ENCODE measurements at places on chromosomes 4 and X. TPM values are rescaled to one million over a fixed set of nuclear protein-coding genes. Genes with fewer than 3 reads are reported as not detected.

DNA sequence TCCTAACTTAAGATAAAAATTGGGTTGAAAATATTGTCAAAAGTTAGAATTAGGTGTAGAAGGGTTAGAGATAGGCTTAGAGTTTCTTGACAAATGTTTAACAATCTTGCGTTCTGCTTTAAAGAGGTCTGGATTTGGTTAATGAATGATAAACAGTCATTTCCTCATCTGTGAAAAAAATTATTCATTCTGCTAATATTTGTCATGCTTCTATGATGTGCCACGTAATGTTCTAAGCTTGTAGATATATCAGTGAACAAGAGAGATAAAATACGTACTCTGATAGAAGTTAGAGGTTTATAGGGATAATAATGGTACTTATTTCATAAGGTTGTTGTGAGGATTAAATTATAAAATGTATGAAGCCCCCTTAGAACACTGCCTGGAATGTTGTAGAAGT is 443.0 kb upstream of the GALNT7 start:
- DNase-seq: no peak

GRCh38 chr4:123649645-123650391 is 253.2 kb downstream of the SPRY1 start:
- DNase-seq: no peak

DNA sequence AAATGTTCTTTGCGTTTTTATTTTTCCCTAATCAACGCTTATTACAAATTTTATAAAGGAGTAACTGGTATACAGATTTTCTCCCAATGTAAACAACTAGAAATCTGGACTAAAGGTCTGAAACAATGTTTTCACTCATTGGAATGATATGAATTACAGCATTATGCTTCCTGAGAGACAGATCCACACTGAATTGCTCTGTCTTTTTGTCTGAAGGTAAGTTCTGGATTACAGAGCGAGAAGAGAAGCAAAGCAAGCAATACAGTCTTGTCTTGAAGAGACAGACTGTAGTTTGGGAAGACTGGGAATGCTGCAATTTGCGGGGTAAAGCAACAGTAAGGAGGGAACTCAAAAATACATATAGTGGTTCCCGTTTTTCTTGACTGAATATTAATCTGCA is 262.2 kb upstream of the PABPC4L start:
- DNase-seq: no peak

DNA sequence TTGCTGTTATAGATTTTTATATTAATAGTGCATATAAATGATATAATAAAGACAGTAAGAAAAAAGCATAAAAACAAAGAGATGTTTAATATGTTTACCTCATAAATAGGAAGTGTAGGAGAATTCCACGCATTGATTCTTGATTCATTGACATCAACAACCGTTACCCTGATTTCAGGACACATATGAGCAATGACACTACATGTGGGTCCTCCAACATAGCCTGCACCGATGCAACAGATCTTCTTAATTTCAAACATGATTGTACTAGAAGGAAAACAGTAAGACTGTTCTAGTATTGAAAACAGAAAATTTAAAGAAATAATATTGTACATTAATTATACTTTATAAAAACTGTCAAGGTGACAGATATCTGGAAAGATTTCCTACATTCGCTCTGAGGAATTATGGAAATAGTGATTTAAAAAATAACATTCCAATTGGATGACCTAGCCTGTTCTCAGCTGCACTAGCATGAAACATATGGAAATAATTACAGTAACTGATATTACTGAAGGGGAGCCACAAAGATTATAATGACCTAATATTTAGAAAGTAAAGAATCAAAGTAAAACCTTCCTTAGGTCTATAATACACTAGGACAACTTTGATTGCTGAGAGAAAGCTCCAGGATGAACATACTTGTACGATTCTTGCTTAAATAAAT is 5.9 kb downstream of the UGDH start:
- no peak for DNase-seq

GRCh38 chr4:40070387-40070786 is 13.7 kb downstream of the N4BP2 start:
- no peak for DNase-seq

GRCh38 chr4:8123389-8123788 is 35.2 kb downstream of the ABLIM2 start:
- no peak for DNase-seq

DNA sequence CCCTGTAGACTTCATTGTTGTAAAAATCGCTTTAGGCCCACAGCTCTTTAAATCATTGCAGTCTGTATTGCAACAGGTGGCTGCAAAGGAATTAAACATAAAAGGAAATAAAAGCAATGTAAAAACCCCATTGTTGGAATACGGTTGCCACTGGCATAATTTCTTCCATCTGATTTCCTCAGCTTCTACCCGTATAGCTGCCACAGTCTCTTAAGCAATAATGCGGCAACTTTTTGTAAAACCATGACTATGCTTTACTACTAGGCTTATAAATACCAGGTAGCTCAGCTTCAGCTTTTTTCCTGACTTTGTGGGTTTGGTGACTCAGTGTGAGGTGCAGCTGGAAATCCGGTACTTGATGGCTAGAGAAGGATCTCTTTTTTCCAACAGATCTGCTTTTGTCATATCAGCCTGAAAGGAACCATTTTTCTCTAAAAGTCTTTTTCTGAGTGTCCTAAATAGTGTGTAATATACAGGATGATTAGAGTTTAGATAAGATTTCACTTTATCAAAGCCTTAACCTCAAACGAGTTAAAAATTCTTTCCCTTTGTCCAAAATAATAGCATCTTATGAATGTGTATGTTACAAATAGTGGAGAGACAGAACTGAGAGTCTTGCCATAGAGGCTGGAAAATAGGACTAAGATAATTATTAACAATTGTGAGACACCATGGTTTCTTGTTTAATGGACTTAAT is 268.0 kb downstream of the ADGRL3 start:
- no peak for DNase-seq

GRCh38 chr4:8230033-8230432 is 30.9 kb downstream of the SH3TC1 start:
- no peak for DNase-seq

GRCh38 chrX:119686087-119686691 is 6.8 kb downstream of the SEPTIN6 start:
- DNase-seq: no peak

The SNX25 gene
- total RNA-seq: 20.9 TPM

The SLC6A14 gene
- total RNA-seq: 0.05 TPM

The MAGEC2 gene
- not detected for total RNA-seq

The GLUD2 gene
- 0.22 TPM for total RNA-seq

The RP2 gene
- total RNA-seq: 5.7 TPM

The GUCY1B1 gene
- total RNA-seq: not detected

The MAGEB2 gene
- 138 TPM for total RNA-seq

The TRIM2 gene
- total RNA-seq: 41.4 TPM

The NRK gene
- 0.05 TPM for total RNA-seq

Measured in HCT116 (cell line).